GM23338 (cell line): ENCODE measurements at places on chromosomes 7 and 10.

DNA sequence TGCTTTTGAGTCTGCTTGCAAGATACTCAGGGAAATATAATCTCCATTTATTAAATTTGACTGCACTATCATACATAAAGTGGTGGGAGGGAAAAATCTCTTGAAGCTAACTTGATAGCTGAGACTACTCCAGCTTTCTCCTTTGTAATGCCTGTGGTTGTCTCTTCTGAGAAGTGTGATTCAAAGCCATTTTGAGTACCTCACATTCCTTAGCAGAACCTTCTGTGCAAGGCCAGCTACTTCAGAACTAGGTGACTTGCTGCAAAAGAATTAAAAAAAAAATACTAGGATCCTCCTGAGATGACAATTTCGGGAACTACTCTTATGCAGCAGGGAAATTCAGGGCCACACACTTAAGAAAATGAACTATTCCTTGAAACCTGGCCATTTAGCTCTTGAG, 294.8 kb downstream of the MDFIC start:
- H3K27me3 ChIP-seq: peaks cover 30% of the 10 kb centered on the region
- no peaks in the 10 kb centered on the region for H3K36me3 ChIP-seq
- no peak overlapping the region for H3K4me3 ChIP-seq
- no peak for DNase-seq

DNA sequence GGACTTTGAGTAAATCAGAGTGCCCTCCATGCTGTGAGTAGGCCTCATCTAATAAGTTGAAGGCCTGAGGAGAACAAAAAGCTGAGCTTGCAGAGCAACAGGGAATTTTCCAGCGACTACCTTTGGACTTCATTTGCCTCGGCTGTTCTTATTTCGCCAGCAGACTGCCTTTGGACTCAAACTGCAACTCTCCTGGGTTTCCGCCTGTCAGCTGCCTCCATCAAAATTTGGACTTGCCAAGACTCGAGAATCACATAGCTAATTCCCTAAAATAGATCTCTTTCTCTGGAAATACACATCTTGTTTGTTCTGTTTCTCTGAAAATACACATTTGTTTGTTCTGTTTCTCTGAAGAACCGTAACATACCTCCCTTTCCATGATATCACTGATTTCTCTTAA, 93.8 kb downstream of the ITGB8 start:
- H3K27me3 ChIP-seq: no peaks in the 10 kb centered on the region
- no peak overlapping the region for H3K27ac ChIP-seq
- DNase-seq: no peak
- H3K4me1 ChIP-seq: no peaks in the 10 kb centered on the region
- H3K36me3 ChIP-seq: no peaks in the 10 kb centered on the region

DNA sequence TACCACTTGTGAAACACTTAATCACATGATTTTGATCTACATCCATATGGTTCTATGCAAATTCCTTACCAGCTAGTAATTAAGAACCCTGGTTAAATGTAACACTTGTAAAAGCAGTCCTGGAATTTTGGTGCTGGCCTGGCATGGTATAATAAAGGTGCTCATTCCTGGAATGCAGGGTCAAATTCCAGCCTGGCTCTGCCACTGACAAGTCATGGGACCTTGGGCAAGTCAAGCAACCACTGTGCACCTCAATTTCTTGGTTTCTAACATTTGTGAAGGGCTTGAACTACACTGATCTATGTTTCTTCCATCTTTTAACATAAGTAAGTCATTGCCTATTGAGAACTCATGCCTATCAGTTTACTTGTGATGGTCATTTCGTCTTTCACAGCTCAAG, 91.9 kb upstream of the PIK3CG start:
- no peak overlapping the region for H3K27ac ChIP-seq
- no peaks in the 10 kb centered on the region for H3K36me3 ChIP-seq
- no peak overlapping the region for H3K4me3 ChIP-seq
- peak; percentile 27 for DNase-seq

DNA sequence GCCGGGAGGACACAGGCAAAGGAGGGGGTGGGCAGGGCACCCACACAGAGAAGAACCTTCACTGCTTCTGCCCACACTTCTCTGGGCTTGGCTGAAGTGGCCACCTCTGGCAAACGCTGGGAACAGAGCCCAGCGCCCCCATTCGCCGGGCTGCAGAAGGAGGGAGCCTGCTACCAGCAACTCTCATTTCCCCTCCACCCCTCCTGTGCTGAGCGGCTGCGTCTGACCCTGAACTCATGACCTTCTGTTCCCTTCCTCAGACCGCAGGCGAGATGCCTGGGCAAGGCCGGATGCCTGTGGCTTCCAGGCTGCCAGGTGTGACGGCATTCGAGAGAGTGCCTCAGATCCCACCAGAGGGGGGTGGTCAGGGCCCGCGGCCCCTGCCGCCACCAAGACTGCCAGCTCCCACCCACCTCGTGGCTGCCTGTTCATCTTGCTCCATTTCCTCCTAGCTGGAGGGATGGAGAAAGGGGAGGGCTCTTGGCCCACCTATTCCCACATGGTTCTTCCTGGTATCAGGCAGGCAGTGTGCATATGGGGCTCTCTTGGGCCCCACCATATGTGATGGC, 19.8 kb downstream of the DNAJB12 start:
- H3K27ac ChIP-seq: peak overlapping the region; percentile 45; the same call in 1 of the 2 replicates
- peak; percentile 43 for DNase-seq
- H3K27me3 ChIP-seq: no peaks in the 10 kb centered on the region
- H3K4me3 ChIP-seq: no peak overlapping the region
- peaks cover 16% of the 10 kb centered on the region; the same call in 1 of the 2 replicates for H3K4me1 ChIP-seq
- H3K36me3 ChIP-seq: peaks cover 4% of the 10 kb centered on the region; the same call in 1 of the 2 replicates

DNA sequence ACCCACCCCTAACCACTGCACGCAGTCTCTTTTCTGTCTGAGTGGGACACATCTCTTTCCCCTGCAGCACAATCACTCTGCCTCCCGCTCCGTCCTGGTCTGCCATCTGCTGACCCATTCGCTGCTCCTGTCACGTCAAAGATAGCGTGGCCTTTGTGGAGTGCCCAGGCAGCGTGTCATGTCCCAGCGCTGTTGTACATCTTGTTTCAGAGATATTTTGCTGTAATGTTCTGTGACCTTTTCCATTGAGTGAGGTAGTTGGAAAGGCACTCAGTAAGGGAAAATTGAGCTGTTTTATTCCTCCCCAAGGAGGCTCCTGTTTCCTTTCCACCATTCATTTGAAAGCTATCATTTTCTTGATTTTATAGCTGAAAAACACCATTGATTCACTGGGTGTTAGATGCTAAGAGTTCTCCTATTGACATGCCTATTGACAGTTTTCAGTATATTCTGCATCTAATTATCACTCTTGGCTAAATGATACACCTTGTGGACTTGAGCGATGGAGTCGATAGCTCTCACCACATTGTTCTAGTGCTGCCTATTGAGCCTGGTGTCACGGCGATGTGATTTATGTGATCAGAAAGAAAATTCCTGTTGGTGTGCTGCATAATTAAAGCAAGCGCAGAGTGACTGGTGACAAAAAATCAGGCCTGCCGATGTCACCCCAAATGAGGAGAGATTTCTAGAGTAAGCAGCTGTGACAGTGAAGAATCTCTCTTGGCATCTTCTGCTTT, 372.6 kb downstream of the LRMDA start:
- no peak overlapping the region for H3K27ac ChIP-seq
- no peaks in the 10 kb centered on the region for H3K27me3 ChIP-seq
- H3K36me3 ChIP-seq: no peaks in the 10 kb centered on the region; the same call in 1 of the 2 replicates
